ENCODE measurements at places on chromosomes 11 and 22. TPM values are rescaled to one million over a fixed set of nuclear protein-coding genes. Genes with fewer than 3 reads are reported as not detected.
A peak's percentile ranks its signal among the peaks of the same experiment; 100 is the strongest.

DNA sequence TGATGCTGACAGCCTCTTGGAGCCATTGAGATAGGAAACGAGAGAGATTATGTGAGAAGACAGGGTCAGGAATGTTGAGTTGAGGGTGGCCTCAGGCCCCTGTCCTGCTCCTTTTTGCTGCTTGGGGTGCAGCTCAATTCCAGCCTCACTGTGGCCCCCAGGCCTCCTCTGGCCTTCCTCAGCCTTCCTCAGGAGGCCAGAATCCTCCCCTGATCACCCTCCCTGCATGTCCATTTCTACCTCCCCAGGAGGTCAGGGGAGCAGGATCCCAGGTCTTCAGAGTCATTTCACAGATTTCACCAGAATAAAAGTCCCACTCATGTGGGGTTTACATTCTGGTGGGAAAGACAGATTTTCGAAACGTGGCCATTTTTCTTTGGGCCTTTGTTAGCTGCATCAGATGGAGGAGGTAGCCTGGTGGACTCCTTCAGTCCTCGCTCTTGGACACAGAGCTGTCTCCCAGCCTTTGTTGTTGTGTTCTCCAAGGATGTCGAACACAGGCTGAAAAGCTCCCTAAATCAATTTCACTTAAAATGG lies 2.2 kb upstream of the KCNQ1OT1 start:
- no peak for DNase-seq

The PDE2A gene
- total RNA-seq = 3.0 TPM

The SCGB1A1 gene
- total RNA-seq = not detected

DNA sequence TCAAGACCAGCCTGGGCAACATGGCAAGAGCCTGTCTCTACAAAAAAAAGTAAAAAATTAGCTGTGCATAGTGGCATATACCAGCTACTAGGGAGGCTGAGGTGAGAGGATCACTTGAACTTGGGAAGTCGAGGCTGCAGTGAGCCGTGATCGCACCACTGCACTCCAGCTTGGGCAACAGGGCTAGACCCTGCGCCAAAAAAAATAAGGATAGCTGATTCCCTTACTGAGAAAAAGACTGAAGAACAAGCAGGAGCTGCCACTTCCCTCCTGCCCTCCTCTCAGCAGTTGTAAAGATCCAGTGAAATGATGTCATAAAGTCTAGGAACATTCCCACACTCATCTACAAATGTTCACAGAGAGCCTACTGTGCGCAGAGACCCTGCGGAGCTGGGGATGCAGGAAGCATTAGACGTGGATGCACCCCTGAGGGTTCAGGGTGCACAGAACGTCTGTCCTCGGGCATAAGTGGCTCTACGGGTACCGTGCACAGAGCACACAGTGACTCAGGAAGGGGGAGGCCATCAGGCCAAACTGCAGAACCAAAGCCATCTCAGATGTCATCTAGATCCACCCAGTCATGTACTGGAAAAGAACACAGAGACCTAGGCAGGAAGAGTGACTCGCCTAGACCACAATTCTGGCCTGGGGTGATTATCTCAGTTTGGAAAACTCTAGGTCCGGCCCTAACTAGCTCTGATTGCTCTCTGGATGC lies 11.7 kb downstream of the SEC14L2 start:
- DNase-seq = no peak

DNA sequence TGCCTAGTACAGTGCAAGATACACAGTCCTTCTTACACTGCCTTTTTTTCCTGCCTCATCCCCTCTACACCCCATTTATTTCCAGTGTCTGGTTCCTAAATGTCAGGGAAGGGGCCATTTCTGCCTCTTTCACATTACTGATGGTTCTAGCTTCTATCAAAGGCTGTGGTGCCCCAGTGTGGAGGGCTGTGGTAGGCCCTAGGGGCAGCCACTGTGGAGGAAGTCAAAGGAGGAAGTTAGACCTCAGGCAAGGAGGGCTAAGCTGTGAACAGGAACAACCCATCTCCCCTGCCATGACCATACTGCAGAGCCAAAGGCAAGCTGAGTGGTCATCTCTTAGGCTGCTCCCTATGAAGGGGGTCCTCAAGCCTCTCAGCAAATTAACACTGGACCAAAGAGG lies 81.9 kb upstream of the CRTAM start:
- no peak for DNase-seq

DNA sequence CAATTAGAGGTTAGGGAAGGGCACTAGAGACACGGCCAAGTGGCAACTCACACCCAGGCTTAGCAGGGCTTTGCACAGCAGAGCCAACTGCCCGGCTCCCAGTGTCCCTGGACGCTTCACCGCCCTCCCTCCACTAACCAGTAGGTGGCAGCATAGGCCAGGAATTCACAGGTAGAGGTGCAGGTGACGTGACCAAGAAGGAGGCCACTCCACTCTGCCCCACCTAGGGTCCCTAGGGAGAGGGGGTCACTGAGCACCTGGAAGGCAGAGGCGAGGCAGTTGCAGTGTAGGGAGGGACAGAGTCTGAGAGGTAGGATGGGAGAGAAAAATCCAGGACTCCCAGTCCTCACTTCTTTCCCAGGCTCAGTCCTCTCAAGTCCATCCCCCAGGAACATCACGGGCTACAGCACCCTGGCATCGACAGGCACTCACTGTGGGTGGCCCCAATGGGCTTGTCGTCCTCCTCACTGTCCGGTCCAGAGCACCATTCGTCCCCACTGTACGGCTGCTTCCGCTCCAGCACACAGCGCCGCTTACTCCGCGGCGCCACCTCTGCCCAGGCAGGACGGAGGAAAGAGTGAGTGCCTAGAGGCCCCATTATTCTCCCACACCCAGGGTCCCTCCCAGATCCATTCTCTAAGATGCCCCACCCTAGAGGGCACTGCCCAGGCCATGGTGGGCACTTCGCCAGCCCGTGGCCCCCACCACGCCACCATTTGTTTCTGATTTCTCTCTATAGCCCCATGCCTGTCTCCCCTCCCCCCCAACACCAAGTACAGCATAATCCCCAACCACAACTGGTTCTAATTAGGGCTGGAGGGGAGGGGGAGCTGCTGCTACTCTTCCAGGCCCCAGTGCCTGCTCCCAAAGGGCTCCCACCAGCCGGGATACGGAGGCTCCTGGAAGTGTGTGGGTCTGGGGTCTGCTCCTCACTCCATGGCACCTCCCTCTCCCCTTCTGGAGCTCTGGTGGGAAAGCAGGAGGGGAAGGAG lies 18.4 kb downstream of the BCL9L start:
- DNase-seq = peak; percentile 91

- DNase-seq = no peak
Measured at GRCh38 chr11:122850076-122850631, 11.9 kb downstream of the CRTAM start.

The HBB gene
- total RNA-seq = not detected

The ACRV1 gene
- total RNA-seq = 0.73 TPM

DNA sequence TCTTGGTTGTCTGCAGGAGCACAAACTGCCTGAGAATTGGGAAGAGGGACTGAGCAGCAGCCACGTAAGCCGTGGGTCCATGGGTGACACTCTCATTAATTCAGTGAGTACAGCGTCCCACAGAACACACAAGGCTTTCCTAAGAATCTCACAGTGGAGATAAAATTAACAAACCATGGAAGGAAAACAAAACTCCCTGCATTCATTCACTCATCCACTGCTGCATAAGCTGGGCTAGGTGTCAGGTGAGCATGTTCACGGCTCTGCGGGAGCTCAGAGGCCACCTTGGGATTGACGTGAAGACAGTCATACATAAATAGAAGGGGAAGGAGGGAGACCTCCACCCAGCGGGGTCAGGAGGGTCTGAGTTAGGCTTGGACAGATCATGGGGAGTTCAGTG lies 1442.7 kb downstream of the TBC1D22A start:
- DNase-seq = no peak

DNA sequence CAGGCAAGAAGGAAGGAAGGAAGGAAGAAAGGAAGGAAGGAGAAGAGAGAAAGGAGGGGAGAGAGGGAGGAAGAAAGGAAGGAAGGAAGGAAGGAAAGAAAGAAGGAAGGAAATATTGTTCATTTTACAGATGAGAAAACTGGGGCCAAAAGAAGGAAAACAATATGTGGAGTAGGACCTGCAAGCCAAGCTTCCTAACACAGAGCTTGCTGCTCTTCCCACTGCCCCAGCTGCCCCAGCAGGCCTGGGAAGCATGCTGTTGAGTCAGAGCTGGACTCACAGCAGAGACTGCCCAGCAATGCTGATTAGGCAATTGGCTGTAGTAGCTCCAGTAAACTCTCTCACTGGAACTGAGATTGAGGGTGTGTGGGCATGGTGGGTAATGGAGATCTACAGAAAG lies 42.6 kb upstream of the SMCO4 start:
- no peak for DNase-seq

DNA sequence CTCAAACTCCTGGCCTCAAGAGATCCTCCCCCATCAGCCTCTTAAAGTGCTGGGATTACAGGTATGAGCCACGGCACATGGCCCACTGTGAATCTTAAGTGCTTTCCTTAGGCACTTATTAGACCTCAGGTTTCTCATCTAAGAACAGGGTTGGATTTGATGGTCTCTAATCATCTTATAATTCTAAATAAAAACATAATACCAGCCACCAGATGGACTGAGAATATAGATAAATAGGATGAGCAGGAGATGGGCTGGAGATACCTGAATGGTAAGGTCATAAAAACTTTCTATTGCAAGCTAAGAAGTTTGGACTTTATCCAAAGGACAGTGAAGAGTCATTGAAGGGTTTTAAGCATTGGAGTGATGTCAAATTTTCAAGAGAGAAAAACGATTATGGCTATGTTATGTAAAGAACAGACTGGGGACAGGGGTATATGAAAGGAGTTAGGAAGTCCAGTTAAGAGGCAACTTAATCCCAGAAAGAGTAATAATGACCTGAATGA lies 85.2 kb downstream of the RELT start:
- no peak for DNase-seq

The NDUFV1 gene
- total RNA-seq = 191 TPM

The VWCE gene
- total RNA-seq = 42.0 TPM

GRCh38 chr11:134592391-134592990 lies 180.4 kb upstream of the B3GAT1 start:
- peak; percentile 71 for DNase-seq

DNA sequence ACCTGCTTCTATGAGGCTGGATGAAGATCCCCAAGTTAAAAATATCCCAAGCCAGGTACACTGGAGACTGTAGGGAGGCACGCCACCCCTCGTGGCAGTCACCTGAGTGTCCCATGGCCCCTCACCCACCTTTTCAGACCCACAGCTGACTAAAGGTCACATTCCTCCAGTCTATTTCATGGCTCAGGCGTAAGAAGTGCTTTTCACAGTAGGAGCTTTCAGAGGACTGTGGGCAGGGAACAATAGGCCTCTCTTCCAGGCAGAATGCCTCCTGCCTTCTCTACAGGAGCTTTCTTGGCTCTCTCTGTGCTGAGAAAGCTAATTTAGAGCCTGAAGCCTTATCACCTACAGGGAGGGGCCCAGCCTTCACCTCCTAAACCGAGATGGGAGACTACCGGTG lies 73.8 kb downstream of the C11orf58 start:
- DNase-seq = no peak

- no peak for DNase-seq
Measured at GRCh38 chr22:49562685-49563249, 264.9 kb downstream of the BRD1 start.

The FIBIN gene
- 0.44 TPM for total RNA-seq

- DNase-seq = no peak
Measured at GRCh38 chr11:3958281-3958680, 102.8 kb downstream of the STIM1 start.

The HBG1 gene
- total RNA-seq = not detected

GRCh38 chr11:81869351-81870065 lies 864.2 kb downstream of the FAM181B start:
- DNase-seq = no peak

The SLC5A1 gene
- not detected for total RNA-seq

- no peak for DNase-seq
Measured at GRCh38 chr22:33535937-33536875, 384.1 kb downstream of the LARGE1 start.
